ENCODE measurements at places on chromosomes 12 and 14. TPM values are rescaled to one million over a fixed set of nuclear protein-coding genes. Genes with fewer than 3 reads are reported as not detected.

GRCh38 chr12:40646456-40646855, 45.8 kb upstream of the CNTN1 start:
- H3K4me1 ChIP-seq: no peaks in the 10 kb centered on the region
- H3K36me3 ChIP-seq: no peaks in the 10 kb centered on the region
- no peaks in the 10 kb centered on the region for H3K27me3 ChIP-seq

- no peaks in the 10 kb centered on the region for H3K36me3 ChIP-seq
- H3K27ac ChIP-seq: no peak overlapping the region
- no peak overlapping the region for H3K4me3 ChIP-seq
- H3K4me1 ChIP-seq: no peaks in the 10 kb centered on the region
- H3K27me3 ChIP-seq: peaks cover 37% of the 10 kb centered on the region
Measured at GRCh38 chr12:109721276-109721675, 7.7 kb downstream of the FAM222A start.

DNA sequence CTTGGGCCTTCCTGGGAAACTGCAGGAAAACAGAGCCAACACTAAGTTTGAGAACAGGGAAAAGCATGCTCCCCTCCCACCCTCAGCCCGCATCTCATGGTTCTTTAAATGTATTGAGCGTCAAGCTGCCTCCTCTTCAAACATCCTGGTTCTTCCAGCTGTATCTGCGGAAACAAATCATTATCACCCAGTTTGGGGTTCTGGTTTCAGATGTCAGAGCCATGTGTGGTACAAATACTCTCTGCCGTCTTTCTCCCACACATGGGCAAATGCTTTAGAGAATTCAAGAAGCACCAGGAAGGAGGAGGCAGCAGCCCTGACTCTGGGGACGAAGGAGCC, 29.1 kb downstream of the JDP2 start:
- H3K4me1 ChIP-seq: peaks cover 34% of the 10 kb centered on the region
- no peaks in the 10 kb centered on the region for H3K27me3 ChIP-seq
- DNase-seq: no peak

- no peak for DNase-seq
- no peak overlapping the region for H3K4me3 ChIP-seq
- no peak overlapping the region for H3K27ac ChIP-seq
- H3K36me3 ChIP-seq: peaks cover 38% of the 10 kb centered on the region
- no peaks in the 10 kb centered on the region for H3K27me3 ChIP-seq
Measured at GRCh38 chr14:55349565-55349964, 62.1 kb downstream of the ATG14 start.

The PIWIL1 gene
- polyA plus RNA-seq: not detected

All from CD14-positive monocyte (primary cell).